ENCODE measurements at places on chromosomes 5 and 9. TPM values are rescaled to one million over a fixed set of nuclear protein-coding genes. Genes with fewer than 3 reads are reported as not detected.

The PPIP5K2 gene
- 55.0 TPM for total RNA-seq

The ADGRD2 gene
- total RNA-seq, result not detected

The WNT8A gene
- total RNA-seq, result not detected

The ENC1 gene
- 12.6 TPM for total RNA-seq

The C9orf152 gene
- total RNA-seq, result not detected

The TAF11L5 gene
- total RNA-seq, result not detected

The WWC1 gene
- 24.3 TPM for total RNA-seq

The PLAC8L1 gene
- not detected for total RNA-seq

The PCDH12 gene
- not detected for total RNA-seq

The TAF11L10 gene
- 0.39 TPM for total RNA-seq

The ST6GALNAC6 gene
- total RNA-seq, result 28.7 TPM

The SLC6A19 gene
- total RNA-seq, result not detected

The NUTM2F gene
- not detected for total RNA-seq

The PCDHGA1 gene
- total RNA-seq, result 0.22 TPM

The PAEP gene
- total RNA-seq, result not detected

The PCDHGA10 gene
- total RNA-seq, result 4.4 TPM

The NXNL2 gene
- 1.2 TPM for total RNA-seq

The CTNND2 gene
- under 0.01 TPM for total RNA-seq

The FOXD1 gene
- total RNA-seq, result 6.2 TPM

The TRIM14 gene
- total RNA-seq, result 0.65 TPM

The PCDHA9 gene
- total RNA-seq, result under 0.01 TPM

The PCDHB15 gene
- 0.39 TPM for total RNA-seq

The PCDHGA2 gene
- total RNA-seq, result 1.2 TPM

The TMEM252 gene
- not detected for total RNA-seq

The TMEM215 gene
- not detected for total RNA-seq

The ENTPD8 gene
- not detected for total RNA-seq

The SARDH gene
- 2.4 TPM for total RNA-seq

The KIF4B gene
- total RNA-seq, result under 0.01 TPM

The NDUFAF2 gene
- 11.9 TPM for total RNA-seq

The LIX1 gene
- 0.43 TPM for total RNA-seq

The NOL8 gene
- total RNA-seq, result 17.1 TPM

The NUP155 gene
- 35.4 TPM for total RNA-seq

The PRUNE2 gene
- total RNA-seq, result 4.7 TPM

The PHYHD1 gene
- total RNA-seq, result 33.4 TPM

The SLC6A7 gene
- not detected for total RNA-seq

The HTR4 gene
- total RNA-seq, result not detected

The PPWD1 gene
- total RNA-seq, result 44.4 TPM

The EQTN gene
- total RNA-seq, result 0.22 TPM

The SPINK5 gene
- total RNA-seq, result not detected

The GFI1B gene
- under 0.01 TPM for total RNA-seq

The CAMK2A gene
- total RNA-seq, result 0.79 TPM

The MAMDC2 gene
- 19.7 TPM for total RNA-seq

The TAF11L9 gene
- 0.39 TPM for total RNA-seq

The DRD1 gene
- not detected for total RNA-seq

The PNPLA7 gene
- total RNA-seq, result 4.7 TPM

The ANXA2R gene
- 5.0 TPM for total RNA-seq

The ORM2 gene
- total RNA-seq, result not detected

The LOX gene
- total RNA-seq, result 7.9 TPM

The FBP1 gene
- total RNA-seq, result not detected

The TAF1L gene
- not detected for total RNA-seq

The HSD17B3 gene
- total RNA-seq, result not detected

The CNTNAP3 gene
- 94.2 TPM for total RNA-seq
